ENCODE measurements at places on chromosomes 6 and 20.

DNA sequence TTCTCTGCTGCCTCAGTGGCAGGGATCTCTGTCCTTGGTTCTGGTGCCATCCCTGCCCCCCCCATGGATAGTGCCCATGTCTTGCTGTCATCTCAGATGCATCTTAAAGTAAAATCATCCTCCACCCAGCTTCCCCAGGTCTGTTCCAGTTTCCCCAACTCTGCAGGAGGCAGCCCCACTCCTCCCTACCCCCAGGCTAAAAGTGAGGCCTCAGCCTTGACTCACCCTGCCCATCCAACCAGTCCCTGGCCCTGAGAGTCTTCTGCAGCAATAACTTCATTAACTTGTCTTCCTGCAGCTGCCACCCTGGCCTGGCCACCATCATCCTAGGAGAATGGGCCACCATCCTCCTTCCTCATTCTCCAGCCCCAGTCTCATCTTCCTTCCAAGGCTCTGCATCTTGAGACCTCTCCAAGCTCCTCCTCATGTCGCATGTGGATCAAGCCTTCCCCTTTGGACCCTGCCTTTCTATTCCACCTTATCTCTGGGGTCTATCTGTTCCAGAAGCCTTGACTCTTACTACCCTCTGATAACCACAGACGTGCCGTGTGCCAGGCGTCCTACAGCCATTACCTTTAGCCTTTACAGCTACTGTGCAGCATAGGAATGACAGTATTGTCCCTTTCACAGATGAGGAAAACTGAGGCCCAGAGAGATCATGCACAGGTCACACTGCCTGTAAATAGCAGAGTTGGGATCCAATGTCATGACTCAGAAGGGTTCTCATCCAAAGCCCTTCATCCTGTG is 2.0 kb upstream of the PNPLA1 start:
- no peak for DNase-seq

- no peak for DNase-seq
Observed at GRCh38 chr6:124873066-124873410, 89.2 kb upstream of the RNF217 start.

GRCh38 chr20:60345106-60345505 is 386.9 kb downstream of the CDH26 start:
- no peak for DNase-seq

DNA sequence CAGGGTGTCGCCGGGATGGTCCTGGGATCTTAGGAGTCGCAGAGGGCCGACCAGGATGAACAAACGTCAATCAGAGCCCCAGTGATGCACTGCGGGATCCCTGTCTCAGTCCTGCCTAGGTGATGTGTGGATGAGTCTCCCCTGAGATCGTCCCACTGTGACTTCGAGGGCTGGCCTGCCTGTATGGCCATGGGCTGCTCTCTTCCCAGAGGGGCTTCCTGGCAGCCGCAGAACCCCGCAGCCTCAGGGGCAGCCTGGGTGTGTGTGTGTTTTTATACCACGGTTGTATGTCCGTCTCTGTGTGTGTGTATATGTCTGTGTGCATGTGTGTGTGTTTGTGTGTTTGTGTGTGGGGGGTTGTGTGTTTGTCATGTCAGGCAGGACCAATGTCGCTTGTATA is 111.6 kb downstream of the MYLK4 start:
- no peak for DNase-seq

- DNase-seq: no peak
Observed at GRCh38 chr6:139847457-139847813, 473.0 kb upstream of the CITED2 start.

DNA sequence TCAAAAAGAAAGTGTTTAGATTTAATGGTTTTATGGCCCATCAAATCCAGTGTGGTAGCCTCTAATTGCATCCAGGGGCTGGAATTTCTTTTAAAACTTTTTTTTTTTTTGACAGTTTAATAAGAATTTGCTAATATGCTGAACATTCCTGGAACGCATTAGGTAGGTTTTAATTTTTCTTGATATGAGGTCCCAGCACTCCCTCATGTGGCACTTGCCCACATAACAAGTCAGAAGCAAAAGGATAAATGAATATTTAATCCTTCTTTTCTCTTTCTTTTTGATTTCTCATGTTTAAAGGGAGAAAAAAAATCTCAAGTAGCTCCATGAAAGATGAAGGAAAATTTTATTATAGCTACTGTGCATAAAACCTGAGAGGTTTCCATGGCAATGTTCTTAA is 13.5 kb downstream of the HAO1 start:
- no peak for DNase-seq

- DNase-seq: no peak
Observed at GRCh38 chr6:117494283-117494682, 11.8 kb downstream of the DCBLD1 start.

GRCh38 chr6:21524201-21524600 is 69.3 kb upstream of the SOX4 start:
- DNase-seq: no peak

DNA sequence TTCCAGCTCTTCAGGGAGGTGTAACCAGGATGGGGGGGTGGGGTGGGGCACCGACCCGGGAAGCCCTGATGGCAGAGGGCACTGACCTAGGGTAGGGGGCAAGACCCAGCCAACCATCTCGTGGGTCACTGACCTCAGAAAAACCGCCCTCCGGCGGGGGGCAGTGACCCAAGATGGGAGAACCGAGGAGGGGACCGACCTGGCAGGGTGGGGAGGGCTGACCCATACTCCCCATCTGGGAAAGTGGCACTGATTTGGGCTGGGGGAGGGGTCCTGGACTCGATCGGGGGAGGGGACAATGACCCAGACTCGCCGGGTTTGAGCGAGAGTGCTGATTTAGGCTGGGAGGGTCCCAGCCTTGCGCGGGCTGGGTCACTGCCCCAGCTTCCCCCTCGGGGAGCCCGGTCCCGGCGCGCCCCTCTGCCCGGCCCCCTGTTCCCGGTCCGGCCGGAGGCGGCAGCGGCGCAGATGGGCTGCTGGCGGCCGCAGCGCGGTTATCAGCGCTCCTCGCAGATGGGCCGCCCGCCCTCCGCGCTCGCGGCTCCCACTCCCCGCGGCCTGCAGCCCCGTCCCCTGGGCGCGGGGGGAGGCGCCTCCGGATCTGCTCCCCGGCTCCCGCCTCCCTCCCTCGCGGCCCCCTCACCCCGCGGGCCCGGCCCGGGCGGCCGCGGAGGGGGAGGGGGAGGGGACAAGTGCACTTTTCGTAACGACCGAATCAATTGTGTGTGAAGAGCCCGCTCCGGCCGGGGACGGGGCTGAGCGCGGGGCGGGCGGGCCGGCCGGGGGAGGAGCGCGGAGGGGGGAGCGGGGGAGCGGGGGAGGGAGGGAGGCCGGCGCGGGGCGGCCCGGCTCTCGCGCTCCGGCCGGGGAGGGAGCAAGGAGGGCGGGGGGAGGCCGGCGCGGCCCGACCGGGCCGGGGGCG is 2.2 kb downstream of the NOL4L start:
- DNase-seq: no peak

DNA sequence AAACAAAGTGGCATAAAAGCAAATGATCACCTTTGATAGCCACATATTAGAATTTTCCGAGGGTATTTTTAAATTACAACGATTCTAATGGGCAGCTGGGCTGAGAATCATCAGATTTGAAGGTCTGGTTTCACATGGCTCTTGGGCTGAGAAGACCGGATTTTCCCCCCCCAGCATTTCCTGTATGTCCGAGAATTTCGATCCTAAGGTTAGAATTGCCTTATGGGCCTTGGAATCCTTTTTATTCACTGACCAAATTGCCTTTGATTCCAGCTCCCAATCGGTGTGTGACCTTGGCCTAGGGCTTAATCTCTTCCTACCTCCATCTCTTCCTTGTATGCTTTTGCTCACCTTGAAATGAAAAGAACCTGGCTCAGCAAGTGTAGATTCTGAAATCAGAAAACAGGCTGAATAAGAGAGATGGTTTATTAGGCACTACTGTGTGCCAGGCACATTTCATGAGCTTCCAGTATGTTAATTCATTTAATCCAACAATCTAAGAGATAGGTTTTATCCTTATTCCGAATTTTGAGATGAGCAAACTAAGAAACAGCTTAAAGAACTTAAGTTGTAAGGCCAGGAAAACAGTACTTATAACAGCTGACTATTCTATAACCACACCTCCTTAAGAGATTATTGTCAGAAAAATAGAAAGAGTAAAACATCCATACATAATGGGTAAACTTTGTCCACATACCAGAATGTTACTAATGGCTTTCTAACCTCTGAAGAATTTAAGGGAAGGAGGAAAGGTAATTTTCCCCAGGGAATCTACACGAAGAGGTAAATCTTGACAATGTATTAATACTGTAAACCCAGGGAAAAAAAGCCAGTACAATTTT is 39.4 kb downstream of the HFE start:
- DNase-seq: no peak

- no peak for DNase-seq
Observed at GRCh38 chr6:157713451-157714152, 109.4 kb upstream of the SNX9 start.

GRCh38 chr6:116218172-116218633 is 35.7 kb downstream of the TSPYL4 start:
- no peak for DNase-seq

DNA sequence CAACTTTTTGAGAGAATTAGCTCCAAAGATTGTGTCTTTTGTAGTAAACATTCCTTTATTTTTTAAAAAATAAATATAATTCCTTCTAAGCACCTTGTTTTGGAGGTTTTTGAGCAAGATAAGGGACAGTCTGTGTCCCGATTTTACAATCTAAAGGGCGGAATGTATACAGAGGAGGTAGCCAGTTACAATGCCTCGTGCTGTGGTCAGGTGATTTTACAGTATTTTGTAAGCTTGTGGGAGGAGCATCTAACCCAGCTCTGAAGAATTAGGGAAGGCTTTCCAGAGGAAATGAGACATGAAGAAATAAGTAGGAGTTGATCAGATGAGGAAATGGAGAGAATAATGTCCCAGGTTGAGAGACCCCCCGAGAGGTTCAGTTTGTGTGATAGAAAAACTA is 1.3 kb downstream of the HINT3 start:
- DNase-seq: no peak

GRCh38 chr6:98118397-98119045 is 715.9 kb upstream of the POU3F2 start:
- DNase-seq: no peak

DNA sequence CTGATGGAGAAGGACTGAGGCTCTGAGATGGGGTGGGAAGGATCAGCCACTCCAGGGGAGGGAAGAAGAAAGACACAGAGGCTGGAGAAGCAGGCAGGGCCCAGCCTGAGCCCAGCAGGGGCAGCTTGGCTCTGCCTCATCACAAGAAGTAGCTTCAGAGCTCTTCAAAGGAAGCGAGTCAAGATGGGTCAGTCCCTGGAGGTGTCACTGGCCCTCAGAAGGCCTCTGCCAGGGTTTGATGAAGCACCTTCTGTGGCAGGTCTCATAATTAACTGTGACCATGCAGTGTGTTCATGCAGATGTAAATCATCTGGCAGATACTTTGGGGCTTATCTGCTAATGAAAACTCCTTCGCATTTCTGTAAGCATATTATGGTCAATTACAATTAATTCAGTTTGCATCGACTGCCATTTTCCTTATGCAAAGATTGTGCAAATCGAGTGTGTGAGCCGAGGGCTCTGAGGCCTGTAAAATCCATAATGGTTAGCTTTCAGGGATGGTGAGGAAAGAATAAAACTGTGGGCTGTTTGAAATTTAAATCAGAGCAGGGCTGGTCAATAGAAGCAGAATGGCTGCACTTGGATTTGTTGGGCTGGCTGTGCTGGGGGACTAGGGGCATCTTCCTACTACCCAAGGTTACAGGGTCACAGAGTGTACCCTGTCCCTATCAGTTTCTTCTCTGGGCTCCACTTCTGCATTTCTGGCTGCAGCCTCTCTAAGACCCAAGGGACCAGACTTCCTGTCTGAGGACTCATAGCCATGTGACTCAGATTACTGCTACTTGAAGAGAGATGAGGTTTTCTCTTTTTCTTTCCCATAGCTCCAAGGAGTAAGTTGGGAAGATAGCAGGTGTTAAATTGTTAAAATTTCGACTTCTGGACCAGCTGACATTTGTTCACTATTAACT is 376.6 kb downstream of the DHX35 start:
- no peak for DNase-seq

DNA sequence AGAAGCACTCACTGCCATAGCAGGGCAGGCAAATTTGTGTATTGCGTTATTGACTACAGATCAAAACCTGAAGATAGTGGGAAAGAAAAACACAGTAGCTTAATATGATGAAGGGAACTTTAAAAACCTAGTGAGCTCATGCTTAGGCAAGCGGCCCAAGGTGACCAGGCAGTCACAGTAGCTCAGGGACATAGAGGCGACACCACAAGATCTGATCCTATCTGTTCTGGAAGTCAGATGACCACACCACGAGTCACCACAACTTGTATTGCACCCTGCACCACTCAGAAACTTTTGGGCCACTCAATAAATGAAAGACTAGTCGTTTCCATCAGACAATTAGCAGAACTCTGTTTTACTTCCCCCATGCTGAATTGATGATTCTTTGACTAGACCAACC is 4.9 kb downstream of the CLIC5 start:
- no peak for DNase-seq

GRCh38 chr20:61238813-61239212 is 13.2 kb upstream of the CDH4 start:
- DNase-seq: no peak

- DNase-seq: no peak
Observed at GRCh38 chr6:169328112-169328801, 74.6 kb upstream of the THBS2 start.

- no peak for DNase-seq
Observed at GRCh38 chr6:47147175-47147727, 105.1 kb upstream of the ADGRF1 start.

- no peak for DNase-seq
Observed at GRCh38 chr20:2558581-2559278, 22.4 kb downstream of the TMC2 start.

GRCh38 chr6:107819964-107820337 is 4.2 kb downstream of the SCML4 start:
- DNase-seq: no peak

- peak; percentile 15 for DNase-seq
Observed at GRCh38 chr20:63782051-63782471, 42.5 kb downstream of the SLC2A4RG start.

DNA sequence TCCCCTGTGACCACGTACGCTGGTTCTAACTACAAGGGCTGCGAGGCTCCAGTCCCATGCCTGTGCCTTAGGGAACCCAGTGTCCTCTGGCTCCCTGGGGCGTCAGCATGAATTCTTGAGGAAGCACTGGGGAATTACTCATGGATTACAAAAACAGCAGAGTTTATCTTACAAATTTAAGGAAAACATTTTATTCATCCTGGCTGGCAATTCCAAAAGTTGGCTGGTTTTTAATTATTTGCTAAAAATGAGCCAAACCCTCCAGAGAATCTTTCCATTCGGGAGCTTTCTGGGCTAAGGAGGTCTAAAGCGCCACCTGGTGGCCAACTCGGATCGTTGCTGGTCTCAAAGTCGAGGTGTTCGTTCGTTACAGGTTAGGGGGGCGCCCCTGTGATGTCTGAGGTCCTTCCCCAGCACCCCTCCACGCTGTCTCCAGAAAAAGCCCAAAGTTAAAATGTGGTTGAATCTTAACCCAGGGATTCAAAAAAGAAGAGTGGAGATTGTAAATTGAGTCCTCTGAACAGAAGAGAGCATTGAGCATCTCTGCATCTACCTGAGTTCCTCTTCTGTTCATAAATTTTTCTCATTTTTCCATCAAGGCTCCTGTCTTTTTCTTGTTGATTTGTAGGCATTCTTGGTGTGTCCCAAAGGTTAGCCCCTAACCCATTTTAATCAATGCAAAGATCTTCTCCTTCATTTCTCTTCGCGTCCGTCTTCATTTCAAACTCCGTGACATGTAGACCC is 99.4 kb downstream of the BFSP1 start:
- DNase-seq: peak; percentile 35

GRCh38 chr6:146847426-146847825 is 248.7 kb downstream of the ADGB start:
- DNase-seq: no peak

All from stimulated activated CD8-positive, alpha-beta memory T cell treated with anti-CD3 and anti-CD28 coated beads, Interleukin-12 subunit alpha, Interleukin-12 subunit beta, amount 100 ng/mL, for 1 hour (primary cell).